Activated CD4-positive, alpha-beta T cell treated with anti-CD3 and anti-CD28 coated beads, Interleukin-2, amount 10 ng/mL, durations not matched to agents 7 days and 5 days (primary cell): ENCODE measurements at places on chromosomes 12 and 14.
A peak's percentile ranks its signal among the peaks of the same experiment; 100 is the strongest.

DNA sequence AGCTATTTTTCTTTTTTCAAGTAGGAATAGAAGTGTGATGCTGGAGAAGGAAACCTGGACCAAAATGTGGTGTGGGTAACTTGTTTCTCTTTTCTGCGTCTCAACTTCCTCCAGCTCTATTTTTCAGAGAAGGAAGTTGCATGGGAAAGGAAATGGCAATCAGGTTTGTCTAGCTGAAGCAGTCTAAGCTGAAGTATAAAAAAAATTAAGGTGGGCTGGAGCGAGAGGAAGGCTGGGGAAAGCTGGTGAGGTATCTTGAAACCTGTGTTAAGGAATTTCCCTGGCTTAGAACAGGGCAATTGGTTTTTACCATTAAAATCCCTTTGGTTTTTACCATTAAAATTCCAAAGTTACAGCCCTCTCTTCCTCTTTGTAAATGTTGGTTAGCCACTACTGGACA, 34.2 kb upstream of the NINJ2 start:
- no peak for DNase-seq

DNA sequence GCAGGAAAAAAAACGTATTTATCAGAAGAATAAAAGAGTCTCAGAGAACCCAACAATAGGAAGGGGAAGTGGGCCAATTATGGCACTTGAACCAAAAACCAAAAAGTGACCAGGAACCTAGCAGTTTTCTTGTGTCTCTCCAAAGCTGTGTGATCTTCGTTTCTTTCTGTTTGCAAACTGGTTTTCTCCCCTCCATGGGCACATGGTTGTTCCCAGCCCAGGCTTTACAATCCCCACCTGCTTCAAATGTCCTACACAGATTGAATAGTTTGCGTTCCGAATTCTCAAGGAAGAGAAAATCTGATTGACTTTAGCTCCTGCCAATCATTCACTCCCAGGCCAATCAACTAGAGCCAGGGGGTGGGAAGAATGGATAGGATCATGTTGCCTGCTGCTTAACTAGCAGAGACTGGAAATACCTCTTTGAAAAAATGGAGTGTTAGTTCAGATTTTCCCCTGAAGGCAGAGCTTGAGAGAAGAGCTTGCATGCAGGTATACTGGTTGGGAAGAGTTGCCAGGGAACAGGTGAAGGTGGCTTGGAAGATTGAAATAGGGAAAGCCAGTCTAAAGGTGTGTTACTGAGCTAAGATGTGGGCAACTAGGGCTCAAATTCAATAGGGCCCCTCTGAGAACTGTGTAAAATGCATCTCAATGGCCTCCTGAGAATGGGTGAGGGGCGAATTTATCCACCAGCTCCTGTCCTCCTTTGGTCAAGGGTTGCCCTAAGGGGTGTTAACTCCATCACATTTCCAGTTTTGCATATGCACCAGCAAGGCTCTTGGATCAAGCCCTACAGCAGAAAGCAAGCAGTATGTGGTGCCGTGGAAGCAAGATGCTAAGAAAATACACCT, 106.4 kb upstream of the SRRM4 start:
- no peak for DNase-seq

GRCh38 chr12:119128527-119128926, 50.2 kb upstream of the HSPB8 start:
- DNase-seq: no peak

GRCh38 chr14:74612350-74613021, 449 bp upstream of the LTBP2 start:
- DNase-seq: peak; percentile 77

DNA sequence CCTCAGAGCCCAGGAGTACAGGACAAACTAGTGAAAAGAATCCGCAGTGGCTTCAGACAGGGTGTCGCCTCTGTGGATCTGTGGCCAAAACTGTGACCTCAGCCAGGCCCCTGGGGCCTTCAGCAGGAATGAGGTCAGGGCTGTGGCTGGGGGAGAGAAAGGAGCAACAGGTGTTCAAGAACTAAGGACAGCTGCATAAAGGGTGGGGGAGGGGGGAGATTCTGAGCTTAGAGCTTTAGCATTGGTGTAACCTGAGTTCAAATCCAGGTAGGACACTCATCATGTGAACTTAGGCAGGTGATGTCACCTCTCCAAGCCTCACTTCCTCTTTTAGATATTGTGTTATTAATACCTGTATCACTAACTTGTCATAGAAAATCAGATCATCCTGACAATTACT, 40.9 kb upstream of the CORO1C start:
- DNase-seq: no peak

DNA sequence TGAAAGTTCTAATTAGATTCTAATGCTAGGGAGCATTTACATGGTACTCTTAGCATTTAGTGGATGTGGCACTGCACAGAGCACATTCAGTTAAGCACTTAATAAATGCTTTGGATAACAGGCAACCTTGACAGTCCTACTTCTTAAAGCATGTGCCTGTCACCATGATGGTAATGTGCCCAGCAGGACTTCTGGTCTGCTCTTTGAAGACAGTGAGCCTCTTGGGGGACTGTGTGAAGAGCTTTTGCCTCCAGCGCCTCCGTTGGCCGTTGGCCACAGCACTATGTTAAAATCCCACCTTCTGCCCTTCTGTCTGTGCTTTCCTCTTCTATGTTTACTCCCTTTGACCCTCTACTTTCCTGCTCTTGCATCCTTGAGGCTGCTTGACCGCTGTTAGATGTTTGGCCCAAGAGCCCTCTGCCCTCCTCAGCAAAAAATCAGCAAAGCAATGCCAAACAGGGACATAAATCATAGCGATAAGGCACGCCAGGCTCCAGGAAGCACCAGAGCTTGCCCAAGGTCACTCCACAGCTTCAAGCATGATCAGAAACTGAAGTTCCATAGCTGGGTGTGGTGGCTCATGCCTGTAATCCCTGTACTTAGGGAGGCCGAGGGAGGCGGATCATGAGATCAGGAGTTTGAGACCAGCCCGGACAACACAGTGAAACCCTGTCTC, 8.3 kb downstream of the CDKL1 start:
- DNase-seq: no peak

DNA sequence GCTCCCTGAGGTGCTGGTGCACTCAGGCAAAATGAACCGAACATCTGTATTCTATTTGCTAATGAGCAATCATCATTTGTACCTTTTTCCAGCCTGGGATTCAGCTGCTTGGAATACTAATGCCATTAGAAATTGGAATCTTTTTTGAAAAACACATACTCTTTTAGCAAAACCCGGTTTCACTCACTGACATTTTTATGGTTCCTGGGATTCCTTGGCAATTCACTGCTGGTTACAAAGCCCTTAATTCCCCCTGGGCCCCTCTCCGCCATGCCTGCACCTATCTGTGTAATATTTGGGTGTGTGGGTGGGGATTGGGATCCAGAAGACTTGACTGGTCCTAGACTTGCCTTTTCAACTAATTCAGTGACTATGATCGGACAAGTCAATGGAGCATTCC, 199.1 kb downstream of the FOXN3 start:
- no peak for DNase-seq

GRCh38 chr12:67208281-67209067, 60.7 kb upstream of the CAND1 start:
- DNase-seq: no peak

DNA sequence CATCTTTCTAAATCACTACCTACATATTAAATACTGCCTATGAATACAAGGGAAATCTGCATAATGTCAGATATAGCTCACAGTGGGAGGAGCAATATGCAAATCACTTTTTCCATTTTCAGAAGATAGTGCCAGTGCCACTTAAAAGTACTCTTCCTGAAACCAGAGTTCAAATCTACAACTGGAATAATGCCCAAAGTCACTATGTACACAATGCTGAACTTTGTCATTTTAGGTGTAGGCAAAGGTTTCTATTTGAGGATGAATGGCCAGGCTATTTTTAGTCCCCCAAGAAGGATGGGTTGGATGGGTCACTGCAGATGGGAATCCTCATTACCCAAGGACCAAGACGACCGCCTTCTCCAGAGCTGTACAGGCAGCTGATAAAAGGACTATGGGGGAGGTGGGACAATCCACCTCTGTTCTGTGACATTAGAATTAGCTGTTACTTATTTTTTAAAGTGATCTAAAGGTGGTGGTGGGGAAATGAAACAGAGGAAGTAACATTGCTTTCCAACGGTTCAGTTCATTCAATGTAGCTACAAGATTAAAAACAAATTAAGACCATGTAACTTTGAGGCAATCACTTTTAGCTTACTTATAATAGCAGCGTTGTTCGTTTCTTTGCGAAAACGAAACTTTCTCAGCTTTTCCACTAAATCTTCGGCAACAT, 5.6 kb downstream of the GMFB start:
- DNase-seq: no peak

DNA sequence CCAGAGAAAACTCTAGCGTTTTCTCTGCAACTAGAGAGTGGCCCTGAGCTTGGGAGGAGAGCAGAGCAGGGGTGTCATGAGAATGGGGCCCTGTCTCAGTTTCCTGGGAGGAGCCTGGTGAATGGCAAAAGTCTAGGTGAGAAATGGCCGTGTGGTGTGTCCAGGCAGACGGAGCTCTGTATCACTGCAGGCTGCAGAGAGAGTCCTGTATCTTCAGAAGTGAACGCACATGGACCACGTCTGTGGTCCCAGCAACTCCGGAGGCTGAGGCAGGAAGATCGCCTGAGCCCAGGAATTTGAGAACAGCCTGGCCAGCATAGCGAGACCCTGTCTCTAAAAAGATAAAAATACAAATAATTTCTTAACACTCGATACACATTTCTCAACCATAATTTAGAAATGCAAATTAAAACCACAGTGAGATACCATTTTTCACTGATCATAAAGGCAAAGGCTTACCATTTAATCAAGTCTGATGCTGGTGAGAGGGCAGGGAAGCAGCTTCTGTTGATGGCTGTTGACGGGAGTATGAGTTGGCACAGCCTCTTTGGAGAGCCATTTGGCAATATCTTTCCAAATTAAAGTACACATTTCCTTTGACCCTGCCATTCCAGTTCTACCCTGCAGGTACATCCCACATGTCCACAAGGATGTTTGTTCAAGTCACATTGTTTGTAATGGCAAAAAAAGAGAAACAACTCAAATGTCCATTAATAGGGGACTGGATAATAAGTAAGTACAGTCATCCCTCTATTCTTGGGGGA, 51.0 kb downstream of the NFKBIA start:
- DNase-seq: no peak
